ENCODE measurements at places on chromosomes 11 and 22.

- DNase-seq, result no peak
Measured at GRCh38 chr11:5679811-5680210, 5.1 kb downstream of the TRIM5 start.

DNA sequence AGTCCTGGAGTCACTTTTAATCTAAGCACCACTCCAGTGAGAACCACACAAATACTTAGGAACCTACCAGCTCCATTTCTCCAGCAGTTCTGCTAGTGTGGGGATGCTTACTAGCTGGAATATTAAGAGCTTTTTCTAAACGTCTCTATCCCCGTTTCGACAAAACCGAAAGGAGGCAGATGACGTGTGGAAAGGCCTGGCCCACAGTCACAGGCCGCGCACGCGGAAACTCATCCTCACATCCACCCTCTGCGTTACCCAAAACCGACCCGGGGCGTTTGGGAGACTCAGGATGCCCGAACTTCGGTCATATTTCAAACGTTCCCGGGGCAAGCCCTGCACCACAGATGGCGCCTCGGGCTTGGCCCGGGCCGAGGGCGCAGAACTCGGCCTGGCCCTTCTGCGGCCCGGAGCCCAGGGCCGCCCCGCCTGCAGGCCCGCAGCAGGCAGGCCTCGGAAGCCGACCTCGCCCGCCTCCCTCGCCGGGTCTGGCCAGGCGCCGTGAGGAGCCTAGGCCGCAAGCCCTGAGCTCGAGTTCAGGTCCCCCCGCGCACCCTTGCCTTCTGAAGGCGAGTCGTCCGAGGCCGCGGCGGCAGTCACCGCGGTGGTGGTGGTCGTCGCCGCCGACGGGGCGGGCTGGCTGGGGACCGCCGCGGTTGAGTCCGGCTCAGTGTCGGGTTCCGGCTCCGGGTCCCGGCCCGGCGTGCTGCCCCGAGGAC lies 473 bp downstream of the FNBP4 start:
- peak; percentile 98 for DNase-seq

- DNase-seq, result no peak
Measured at GRCh38 chr22:42440728-42441127, 8.5 kb upstream of the NFAM1 start.

DNA sequence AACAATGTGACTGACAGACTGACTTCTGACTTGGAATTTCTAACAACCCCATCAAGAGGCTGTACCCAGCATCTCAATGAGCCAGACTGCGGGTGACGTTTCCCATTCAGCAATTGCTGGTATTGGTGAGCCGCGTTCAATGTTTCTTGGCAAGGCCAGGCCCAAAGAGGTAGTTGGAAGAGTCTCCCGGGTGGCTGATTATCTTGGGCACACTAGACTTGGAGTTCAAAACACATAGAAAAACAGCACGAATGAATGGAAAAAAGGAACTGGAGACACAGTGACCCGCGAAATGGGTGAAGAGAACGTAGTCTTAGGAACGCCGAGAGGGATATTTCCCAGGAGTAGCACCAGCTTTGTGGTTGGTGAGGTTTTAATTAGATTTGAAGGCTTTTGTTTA lies 115.7 kb downstream of the RPS6KA4 start:
- no peak for DNase-seq

DNA sequence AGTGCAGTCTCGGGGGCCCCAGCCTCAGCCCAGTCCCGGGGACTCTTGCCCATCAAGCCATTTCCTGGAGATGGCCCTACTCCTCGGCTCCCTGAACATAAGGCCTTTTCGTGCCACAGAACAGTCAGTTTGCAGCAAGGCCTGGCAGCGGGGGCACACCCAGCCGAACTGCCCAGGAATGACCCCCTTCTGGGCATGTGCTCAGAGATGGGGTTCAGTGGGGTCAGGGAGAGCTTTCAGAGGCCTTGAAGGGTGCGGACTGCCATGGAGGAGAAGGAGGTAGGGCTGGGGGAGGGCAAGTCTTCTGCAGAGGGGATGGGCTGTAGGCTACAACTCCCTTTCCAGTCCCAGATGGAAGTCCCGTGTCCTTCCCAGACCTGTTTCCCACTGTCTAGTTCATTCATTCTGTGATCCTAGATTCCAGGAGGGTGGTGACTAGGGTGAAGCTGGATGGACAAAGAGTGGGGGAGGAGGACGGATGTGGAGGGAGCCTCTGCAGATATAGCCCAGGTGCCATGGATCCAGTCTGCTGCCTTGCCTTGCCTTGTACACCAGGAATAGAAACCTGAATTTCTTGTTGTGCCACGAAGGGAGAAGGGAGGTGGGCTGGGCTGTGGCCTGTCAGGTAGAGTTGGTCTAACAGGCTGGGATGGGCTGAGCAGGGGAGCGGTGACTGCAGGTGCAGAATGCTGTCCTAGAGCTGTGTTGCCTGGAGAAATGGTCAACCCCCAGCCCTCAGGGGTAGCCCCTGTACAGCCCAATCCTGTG lies 14.2 kb upstream of the OMP start:
- DNase-seq, result peak; percentile 36
